Stimulated activated CD8-positive, alpha-beta memory T cell treated with anti-CD3 and anti-CD28 coated beads, Interleukin-4, amount 100 ng/mL, for 1 hour (primary cell): ENCODE measurements at places on chromosomes 3 and 15.
A peak's percentile ranks its signal among the peaks of the same experiment; 100 is the strongest.

- DNase-seq, result peak; percentile 53
Observed at GRCh38 chr3:158109804-158110657, at the start of gene RSRC1. Gene RSRC1 (plus strand): TSS chr3:158110089. CDS start chr3:158122105, 12,016 bp downstream.

- DNase-seq, result no peak
Observed at GRCh38 chr3:129425619-129426018, 2.8 kb downstream of the EFCAB12 start.

GRCh38 chr3:50562861-50563260 is 4.7 kb downstream of the C3orf18 start:
- DNase-seq, result no peak

- DNase-seq, result no peak
Observed at GRCh38 chr3:60025096-60026050, 975.5 kb upstream of the CFAP20DC start.

GRCh38 chr3:23624305-23624704 is 181.4 kb upstream of the UBE2E1 start:
- DNase-seq, result no peak

GRCh38 chr3:51245867-51246266 is 139.2 kb upstream of the MANF start:
- DNase-seq, result no peak
